ENCODE measurements at places on chromosomes 7 and 10.
A peak's percentile ranks its signal among the peaks of the same experiment; 100 is the strongest.

GRCh38 chr10:125661941-125662515, 20.9 kb downstream of the TEX36 start:
- DNase-seq: no peak

- no peak for DNase-seq
Measured at GRCh38 chr10:123889821-123890220, 1.8 kb downstream of the CPXM2 start.

DNA sequence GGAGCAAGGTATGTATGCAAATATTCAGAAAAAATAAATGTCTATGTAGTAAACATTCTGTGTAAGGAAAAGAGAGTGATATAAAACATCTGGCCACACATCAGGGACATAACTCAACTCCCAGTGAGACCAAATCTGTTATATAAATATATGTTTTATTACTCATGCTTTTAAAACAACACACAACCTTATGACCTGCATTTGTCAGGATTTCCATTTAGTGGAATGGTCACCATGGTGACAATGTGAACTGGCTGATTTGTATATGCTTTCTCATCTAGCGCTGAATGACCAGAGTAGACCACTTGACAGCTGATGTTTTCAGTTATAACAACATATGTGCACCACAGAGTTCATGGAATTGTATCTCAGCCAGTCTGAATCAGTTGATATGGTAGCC, 551.7 kb downstream of the HTR7 start:
- no peak for DNase-seq

- peak; percentile 39 for DNase-seq
Measured at GRCh38 chr10:21517134-21518031, 8.1 kb downstream of the SKIDA1 start.

- no peak for DNase-seq
Measured at GRCh38 chr10:23081891-23082290, 13.5 kb upstream of the MSRB2 start.

- no peak for DNase-seq
Measured at GRCh38 chr7:121300685-121301420, 27.9 kb upstream of the WNT16 start.

DNA sequence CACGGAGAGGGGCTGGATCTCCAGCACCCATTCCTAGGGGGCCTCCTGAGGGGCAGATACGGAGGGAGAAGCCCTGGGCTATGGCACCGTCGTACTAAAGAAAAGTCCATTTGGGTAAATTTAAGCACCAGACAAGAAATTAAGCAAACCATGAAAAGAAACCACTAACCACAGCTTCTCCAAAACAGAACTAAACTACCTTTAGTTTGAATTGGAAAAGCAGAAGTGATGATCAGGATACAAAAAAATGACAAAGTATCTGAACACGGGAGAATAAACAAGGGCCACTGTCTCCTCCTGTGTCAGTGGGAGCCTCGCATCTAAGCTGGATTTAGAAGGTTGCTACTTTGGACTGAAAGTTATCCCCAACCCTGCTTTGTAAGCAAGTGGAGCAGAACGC, 69.1 kb downstream of the DIP2C start:
- peak; percentile 21 for DNase-seq

DNA sequence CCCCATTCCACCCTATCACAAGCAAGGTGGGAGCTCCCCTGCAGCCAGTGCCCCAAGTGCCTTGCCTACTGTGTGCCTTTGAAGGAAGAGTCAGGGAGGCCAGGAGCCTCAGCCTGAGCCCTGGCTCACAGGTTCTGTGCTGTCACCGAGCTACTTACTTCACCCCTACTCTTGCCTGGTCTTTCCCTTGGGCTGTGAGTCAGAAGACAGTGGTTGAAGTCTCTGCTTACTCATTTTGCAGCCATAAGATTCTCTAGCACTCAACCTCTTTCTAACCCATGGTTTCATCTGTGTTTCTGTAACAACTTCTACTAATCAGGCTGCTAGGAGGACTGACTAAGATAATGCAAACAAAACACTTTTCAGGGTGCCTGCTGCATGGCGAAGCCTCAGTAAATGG, 114.5 kb downstream of the PLCE1 start:
- no peak for DNase-seq

Measured in DMS79 treated with DMSO at 0.1 percent for 48 hours (cell line).